ENCODE measurements at places on chromosomes 7 and 10. TPM values are rescaled to one million over a fixed set of nuclear protein-coding genes. Genes with fewer than 3 reads are reported as not detected.

Gene ADAMTS14
- under 0.01 TPM for total RNA-seq

Gene PWWP2B
- total RNA-seq = 9.2 TPM

Gene UPK3BL2
- total RNA-seq = 1.1 TPM

Gene CAV2
- total RNA-seq = 400 TPM

Gene ST8SIA6
- total RNA-seq = 0.16 TPM

Gene C10orf105
- not detected for total RNA-seq

Gene ARL3
- total RNA-seq = 3.7 TPM

Gene TAS2R41
- total RNA-seq = not detected

Gene GIMAP7
- total RNA-seq = 41.2 TPM

Gene CFAP43
- under 0.01 TPM for total RNA-seq

Gene FGL2
- 0.16 TPM for total RNA-seq

Gene UPK3B
- not detected for total RNA-seq

Gene PTF1A
- not detected for total RNA-seq

Gene MYL7
- total RNA-seq = not detected

Gene ANXA8L1
- total RNA-seq = not detected

Gene HOXA3
- 2.3 TPM for total RNA-seq

Gene CNNM2
- total RNA-seq = 1.9 TPM

Gene MYO3A
- not detected for total RNA-seq

Gene ASB4
- not detected for total RNA-seq

Gene AOC1
- total RNA-seq = not detected

Gene FASTK
- 54.8 TPM for total RNA-seq

Gene FAM25C
- not detected for total RNA-seq

Gene SCD
- 64.3 TPM for total RNA-seq

Gene PCLO
- 4.5 TPM for total RNA-seq

Gene ADAP1
- 4.3 TPM for total RNA-seq

Gene FBXL13
- 0.32 TPM for total RNA-seq

Gene PTN
- total RNA-seq = not detected

Gene NOM1
- 23.0 TPM for total RNA-seq

Gene OR9A4
- total RNA-seq = not detected

Gene NFE2L3
- 70.6 TPM for total RNA-seq

Gene RBM20
- total RNA-seq = 4.0 TPM

All from bladder microvascular endothelial cell (primary cell).